ENCODE measurements at places on chromosomes 4 and X.

DNA sequence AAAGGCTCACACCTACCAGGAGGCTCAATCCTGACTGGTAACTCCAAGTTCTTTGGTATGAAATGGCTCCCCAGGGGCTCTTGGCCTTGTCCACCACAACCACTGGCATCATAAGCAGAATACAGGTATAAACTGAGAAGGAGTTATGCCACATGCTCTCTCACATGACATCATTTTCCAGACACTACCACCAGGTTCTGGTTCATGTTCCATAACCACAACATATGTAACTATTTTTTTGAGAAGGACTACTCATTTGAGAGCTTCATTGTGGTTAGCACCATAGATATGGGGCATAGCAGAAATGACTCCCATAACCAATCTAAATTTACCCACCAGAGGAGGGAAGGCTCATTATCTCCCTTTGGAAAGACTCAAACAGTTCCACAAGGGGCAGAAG, 19.6 kb downstream of the PRDM5 start:
- no peak for DNase-seq

- no peak for DNase-seq
These were observed 200.6 kb upstream of the FTHL17 start for GRCh38 chrX:31272472-31272775.

DNA sequence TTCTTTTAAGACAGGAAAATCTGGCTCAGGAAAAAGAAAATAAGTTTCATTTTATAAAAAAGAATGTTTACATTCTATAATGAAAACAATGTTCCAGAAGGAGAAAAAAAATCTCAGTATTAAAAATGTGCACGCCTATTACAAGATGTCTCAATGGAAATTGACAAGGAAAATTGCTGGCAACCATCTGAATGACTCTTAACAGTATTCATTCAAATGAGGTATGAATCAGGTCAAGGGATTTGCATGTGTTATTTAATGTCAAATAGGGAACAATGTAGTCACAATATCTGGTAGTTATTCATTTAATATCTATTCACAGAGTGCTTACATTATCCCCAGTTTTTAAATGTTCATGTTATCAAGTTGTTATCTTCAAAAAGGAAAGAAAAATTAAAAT, 208.4 kb upstream of the TRAM1L1 start:
- DNase-seq, result no peak

- no peak for DNase-seq
These were observed 386.4 kb upstream of the RPS6KA3 start for GRCh38 chrX:20653070-20653469.

DNA sequence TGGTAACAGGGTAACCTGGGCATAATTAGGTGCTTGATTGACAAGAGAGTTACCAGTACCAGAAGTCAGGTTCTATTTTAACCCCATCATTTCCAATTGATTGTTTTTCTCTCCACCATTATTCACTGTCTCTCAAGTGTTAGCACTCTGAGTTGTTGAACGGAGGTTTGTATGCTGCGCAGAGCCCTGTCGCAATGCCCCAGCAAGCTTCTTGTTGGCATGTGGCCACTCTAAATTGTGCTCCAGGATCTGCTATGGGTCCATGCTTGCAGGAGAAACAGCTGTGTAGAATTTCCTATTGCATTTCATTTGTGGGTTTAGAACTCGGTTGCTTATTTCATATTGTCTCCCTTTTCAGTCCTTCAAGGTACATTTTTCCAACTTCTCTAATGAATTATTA, 98.2 kb downstream of the KLHL8 start:
- no peak for DNase-seq

GRCh38 chr4:8869002-8869897, 2.4 kb downstream of the HMX1 start:
- DNase-seq, result no peak

DNA sequence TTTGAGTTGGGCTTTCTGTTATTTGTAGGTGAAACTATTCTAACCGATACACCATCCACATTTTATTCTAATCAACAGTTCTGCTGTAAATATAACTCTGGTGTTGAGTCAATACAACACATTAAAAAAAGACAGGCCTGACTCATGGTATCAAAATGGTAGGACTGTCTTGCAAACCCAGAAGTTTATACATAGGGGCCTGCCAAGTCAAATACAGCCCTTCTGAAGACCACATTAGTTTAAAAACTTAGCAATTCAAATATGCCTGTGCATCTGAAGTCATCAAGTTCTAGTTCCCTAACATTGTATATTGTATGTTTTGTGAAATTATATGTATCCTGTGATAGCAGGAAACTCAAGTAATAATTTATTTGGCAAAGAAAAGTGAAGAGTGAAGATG, 24.4 kb upstream of the PDE5A start:
- no peak for DNase-seq

DNA sequence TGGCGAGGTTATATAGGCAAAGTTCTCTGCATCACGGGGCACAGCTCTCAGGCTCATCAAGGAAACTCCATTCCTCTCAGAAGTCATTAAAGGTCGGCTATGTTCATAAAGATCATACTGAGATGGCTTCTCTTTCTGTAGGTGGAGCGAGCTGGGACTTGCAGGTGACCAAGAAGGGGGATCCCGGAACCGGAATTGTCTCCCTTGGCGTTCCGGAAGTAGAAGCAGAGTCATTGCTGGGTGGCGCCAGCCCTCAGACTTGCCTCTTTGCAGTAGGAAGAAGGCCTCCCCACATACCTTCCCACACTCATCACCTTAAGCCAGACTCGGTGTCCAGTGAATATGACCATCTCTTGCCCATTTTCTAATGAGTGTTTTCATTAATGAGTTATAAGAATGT, 17.9 kb upstream of the HPGD start:
- DNase-seq, result no peak

Data from nephron progenitor cell (in vitro differentiated cells).